ENCODE measurements at places on chromosomes 6 and 20. TPM values are rescaled to one million over a fixed set of nuclear protein-coding genes. Genes with fewer than 3 reads are reported as not detected.
A peak's percentile ranks its signal among the peaks of the same experiment; 100 is the strongest.

- H3K27ac ChIP-seq, result no peak overlapping the region
- H3K27me3 ChIP-seq, result peaks cover 18% of the 10 kb centered on the region
- no peaks in the 10 kb centered on the region for H3K4me1 ChIP-seq
- no peak for DNase-seq
- H3K4me3 ChIP-seq, result no peak overlapping the region
- H3K36me3 ChIP-seq, result no peaks in the 10 kb centered on the region
Measured at GRCh38 chr20:58584881-58585752, 66.0 kb upstream of the STX16 start.

- no peaks in the 10 kb centered on the region for H3K27me3 ChIP-seq
- no peak overlapping the region for H3K27ac ChIP-seq
- H3K36me3 ChIP-seq, result no peaks in the 10 kb centered on the region
- H3K4me3 ChIP-seq, result no peak overlapping the region
- no peak for DNase-seq
Measured at GRCh38 chr20:60652615-60653014, 599.4 kb upstream of the CDH4 start.

GRCh38 chr20:47719625-47720024 lies 65.7 kb downstream of the SULF2 start:
- H3K4me1 ChIP-seq, result peaks cover 17% of the 10 kb centered on the region
- H3K36me3 ChIP-seq, result no peaks in the 10 kb centered on the region
- no peak overlapping the region for H3K4me3 ChIP-seq
- no peaks in the 10 kb centered on the region for H3K27me3 ChIP-seq

The STX11 gene
- total RNA-seq, result not detected

DNA sequence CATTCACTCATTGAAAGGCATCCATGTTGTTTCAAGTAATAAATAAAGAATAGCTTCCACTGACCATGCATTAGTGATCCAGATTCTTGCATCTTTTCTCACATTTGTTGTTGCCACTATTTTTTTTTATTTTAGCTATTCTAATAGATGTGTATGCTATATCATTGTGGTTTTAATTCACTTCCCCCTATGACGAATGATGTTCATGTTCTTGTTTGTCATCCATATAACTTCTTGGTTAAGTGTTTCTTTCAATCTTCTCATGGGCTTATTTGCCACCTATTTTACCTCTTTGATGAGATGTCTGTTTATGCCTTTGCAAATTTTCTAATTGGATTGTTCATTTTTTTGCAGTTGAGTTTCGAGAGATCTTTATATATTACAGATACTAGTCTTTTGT lies 681.2 kb downstream of the HDGFL1 start:
- H3K27ac ChIP-seq, result no peak overlapping the region
- H3K27me3 ChIP-seq, result no peaks in the 10 kb centered on the region
- DNase-seq, result no peak
- no peaks in the 10 kb centered on the region for H3K36me3 ChIP-seq

- no peak overlapping the region for H3K27ac ChIP-seq
- peaks cover 13% of the 10 kb centered on the region for H3K4me1 ChIP-seq
- DNase-seq, result no peak
- H3K36me3 ChIP-seq, result no peaks in the 10 kb centered on the region
Measured at GRCh38 chr6:2919886-2920285, 16.8 kb upstream of the SERPINB9 start.

The DYNLT2 gene
- total RNA-seq, result not detected

DNA sequence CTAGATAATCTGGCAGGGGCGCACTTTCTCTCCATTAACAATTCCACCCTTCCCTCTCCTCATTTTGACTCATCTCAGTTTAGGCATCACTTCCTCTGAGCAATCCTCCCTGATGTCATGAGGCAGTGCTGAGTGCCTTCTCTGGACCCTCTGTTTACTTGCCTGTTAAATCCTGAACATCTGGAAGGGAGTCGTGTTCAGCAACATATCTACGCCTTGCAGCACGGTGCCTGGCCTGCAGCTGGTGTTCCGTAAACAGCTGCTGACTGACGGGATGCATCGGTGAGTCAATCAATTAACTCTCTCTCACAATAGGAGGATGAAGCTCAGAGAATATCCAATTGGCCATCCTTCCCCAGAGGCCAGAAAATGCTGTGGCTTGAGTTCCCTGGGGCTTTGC lies 613.5 kb downstream of the PTPRT start:
- H3K36me3 ChIP-seq, result no peaks in the 10 kb centered on the region
- H3K27me3 ChIP-seq, result no peaks in the 10 kb centered on the region
- no peaks in the 10 kb centered on the region for H3K4me1 ChIP-seq
- H3K4me3 ChIP-seq, result no peak overlapping the region
- DNase-seq, result no peak

DNA sequence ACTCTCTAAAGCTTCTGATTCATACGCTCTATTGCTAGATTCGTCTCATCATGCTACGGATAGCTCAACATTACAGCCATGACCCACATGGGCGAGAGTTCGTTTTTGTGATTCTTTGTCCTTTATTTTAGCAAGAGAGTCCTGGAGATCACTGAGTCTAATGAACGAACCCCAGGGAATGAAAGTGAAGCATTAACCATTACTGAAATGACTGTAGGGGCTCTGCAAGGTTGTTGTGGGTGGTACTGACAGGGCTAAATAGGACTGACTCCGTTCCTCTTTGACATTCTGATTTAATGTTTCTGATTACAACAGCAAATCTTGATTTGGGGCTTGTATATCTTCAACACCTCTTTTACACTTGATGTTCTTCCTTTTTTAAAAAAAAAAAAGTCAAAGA lies 13.7 kb upstream of the RTF2 start:
- no peak overlapping the region for H3K4me3 ChIP-seq
- no peaks in the 10 kb centered on the region for H3K27me3 ChIP-seq
- no peaks in the 10 kb centered on the region for H3K4me1 ChIP-seq

DNA sequence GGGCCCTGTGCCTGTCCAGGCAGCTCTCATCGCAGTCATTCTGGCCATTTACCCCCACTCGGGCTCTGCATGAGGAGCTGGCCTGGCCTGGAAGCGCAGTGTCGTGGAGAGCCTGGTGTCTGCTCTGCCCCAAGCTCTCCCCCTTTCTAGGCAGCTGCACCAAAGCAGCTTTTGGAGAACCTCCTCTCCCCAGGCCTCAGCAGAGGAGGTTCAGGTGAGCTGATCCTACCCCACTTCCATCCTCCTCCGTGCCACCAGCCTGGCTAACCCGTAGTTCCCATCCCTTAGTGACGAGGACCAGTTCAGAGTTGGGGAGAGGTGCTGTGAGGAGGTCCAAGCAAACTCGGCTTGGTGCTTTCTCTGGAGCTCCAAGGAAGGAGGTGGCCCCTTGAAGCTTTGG lies 30.5 kb upstream of the PHACTR3 start:
- H3K27me3 ChIP-seq, result peaks cover 81% of the 10 kb centered on the region
- peaks cover 5% of the 10 kb centered on the region for H3K4me1 ChIP-seq
- DNase-seq, result no peak
- no peak overlapping the region for H3K4me3 ChIP-seq

DNA sequence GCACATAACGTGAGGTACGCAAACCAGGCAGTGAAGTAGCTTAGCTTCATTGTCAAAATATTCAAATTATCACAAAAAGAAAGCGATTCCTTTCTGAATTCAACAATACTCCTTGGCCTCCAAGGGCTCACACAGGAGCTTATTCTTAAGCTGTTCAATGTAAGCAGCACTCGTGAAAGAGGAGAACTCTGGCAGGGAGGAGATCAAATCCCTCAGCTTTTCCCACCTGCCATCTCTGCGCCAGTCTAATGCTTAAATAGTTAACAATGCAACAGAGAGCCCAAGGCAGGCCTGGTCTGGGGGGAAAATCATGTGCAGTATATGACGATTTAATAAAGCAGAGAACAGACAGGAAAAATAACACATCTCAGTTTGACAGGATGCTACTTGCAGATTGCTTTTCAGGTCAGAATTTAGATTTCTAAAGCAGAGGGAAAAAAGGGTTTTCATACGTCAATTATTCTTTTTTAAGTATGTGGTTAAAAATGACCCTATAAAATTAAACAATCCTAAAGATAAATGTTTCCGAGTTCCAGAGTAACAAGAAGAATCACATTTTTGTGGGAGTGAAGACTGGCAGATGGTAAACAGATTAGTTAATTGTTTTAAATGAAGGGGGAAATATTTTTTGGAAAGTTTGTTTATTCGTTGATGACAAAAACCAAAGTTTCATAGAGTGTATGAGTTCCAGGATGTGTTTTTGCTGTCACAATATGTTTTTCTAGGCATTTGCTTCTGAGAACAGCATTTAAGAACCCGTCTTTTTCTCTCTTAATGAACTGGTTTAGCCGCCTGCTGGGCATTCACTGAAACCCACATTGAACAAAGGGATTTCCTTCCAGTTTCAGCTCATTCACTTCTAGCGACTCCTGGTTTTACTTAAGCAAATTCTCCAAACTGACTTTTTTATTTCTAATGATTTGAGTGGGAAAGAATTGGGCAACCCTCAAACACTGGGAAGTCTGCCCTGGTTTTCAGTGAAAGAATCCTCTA lies 45.9 kb downstream of the PLAGL1 start:
- peak; percentile 69 for DNase-seq
- peaks cover 5% of the 10 kb centered on the region for H3K4me1 ChIP-seq
- H3K27ac ChIP-seq, result no peak overlapping the region
- H3K36me3 ChIP-seq, result no peaks in the 10 kb centered on the region
- no peaks in the 10 kb centered on the region for H3K27me3 ChIP-seq

- no peaks in the 10 kb centered on the region for H3K36me3 ChIP-seq
- no peaks in the 10 kb centered on the region for H3K4me1 ChIP-seq
- no peaks in the 10 kb centered on the region for H3K27me3 ChIP-seq
- H3K27ac ChIP-seq, result no peak overlapping the region
Measured at GRCh38 chr6:89140347-89141156, 5.3 kb upstream of the PM20D2 start.

The HLA-DRB5 gene
- 0.43 TPM for total RNA-seq

The ASIP gene
- not detected for total RNA-seq

DNA sequence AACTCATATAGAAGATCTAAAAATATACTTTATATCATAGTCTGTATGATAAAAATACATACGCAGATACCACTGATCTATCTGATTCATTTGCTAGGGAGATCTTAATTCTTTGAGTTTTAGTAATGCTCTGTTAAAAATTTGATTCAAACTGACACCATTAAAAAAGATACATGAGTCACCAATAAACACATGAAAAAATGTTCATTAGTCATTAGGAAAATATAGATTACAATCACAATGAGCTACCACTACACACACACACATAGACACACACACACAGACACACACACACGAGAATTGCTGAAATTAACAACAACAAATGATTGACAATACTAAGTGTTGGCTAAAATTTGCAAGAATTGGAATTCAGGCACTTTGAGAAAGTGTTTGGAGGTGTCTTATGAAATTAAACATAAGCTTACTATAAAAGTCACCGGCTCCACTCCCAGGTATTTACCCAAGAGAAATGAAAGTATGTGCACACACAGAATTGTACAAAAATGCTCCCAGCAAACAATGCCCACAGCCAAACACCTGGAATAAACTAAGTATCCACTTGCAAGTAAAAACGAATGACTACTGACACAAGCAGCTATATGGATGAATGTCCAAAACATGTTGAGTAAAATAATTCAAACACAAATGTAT lies 117.7 kb upstream of the GGTLC1 start:
- DNase-seq, result no peak
- H3K4me3 ChIP-seq, result no peak overlapping the region
- H3K4me1 ChIP-seq, result no peaks in the 10 kb centered on the region
- no peaks in the 10 kb centered on the region for H3K27me3 ChIP-seq
- H3K36me3 ChIP-seq, result no peaks in the 10 kb centered on the region

DNA sequence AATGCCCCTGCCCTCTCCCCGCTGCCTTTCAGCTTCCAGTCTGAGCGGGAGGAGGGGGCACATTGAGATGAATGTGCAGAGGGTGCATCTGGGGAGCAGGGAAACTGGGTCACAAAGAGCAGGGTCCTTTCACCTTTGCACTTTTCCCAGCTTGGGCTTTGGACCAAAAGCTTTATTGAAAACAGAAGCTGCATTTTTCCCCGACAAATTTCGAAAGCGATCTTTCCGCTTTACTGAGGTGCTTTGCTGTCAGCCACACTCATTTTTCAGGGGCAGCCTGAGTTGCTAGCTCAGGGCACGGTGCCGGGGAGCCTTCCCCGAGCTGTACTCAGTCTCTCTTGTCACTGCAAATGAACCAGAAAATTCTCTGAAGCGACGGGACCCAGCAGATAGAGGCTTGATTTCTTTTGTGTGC lies 283.7 kb upstream of the SOX4 start:
- H3K4me1 ChIP-seq, result no peaks in the 10 kb centered on the region
- no peaks in the 10 kb centered on the region for H3K36me3 ChIP-seq
- DNase-seq, result no peak
- no peak overlapping the region for H3K27ac ChIP-seq

GRCh38 chr20:41897708-41898107 lies 279.5 kb upstream of the CHD6 start:
- H3K36me3 ChIP-seq, result no peaks in the 10 kb centered on the region
- no peak for DNase-seq
- H3K4me1 ChIP-seq, result no peaks in the 10 kb centered on the region
- H3K4me3 ChIP-seq, result no peak overlapping the region
- H3K27ac ChIP-seq, result no peak overlapping the region

DNA sequence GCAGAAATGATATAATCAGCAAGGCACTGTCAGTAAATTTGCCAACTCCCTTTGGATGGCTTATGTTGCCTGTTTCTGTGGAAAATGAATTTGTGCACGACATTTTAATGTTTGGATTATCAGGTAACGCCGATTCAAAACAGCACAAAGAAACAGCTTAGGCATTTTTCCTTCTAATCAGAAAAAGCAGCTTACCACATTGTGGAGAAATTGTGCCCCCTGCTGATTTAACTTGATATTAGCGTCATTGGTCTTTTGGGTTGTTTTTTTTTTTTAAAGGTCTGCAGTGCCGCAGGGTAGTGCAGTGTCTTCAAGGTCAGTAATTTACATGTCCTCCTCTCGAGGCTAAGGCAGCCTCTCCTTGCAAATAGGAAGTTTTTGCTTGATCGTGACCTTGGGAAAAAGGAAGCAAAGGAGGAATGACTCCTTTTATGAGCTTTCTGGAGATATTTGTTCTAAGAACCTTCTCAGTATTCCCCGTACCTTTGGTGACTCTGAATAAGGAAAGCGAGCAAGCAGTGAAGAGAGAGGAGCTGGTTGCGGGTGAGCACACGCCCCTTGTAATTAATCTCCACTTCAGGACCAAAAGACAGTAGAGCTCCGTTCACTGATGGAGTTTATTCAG lies 79.1 kb downstream of the ELOVL4 start:
- DNase-seq, result peak; percentile 91
- H3K27ac ChIP-seq, result no peak overlapping the region
- H3K27me3 ChIP-seq, result no peaks in the 10 kb centered on the region
- peaks cover 21% of the 10 kb centered on the region for H3K4me1 ChIP-seq
- H3K36me3 ChIP-seq, result no peaks in the 10 kb centered on the region
- no peak overlapping the region for H3K4me3 ChIP-seq

GRCh38 chr6:3808199-3808598 lies 41.0 kb upstream of the FAM50B start:
- no peak overlapping the region for H3K27ac ChIP-seq
- H3K4me3 ChIP-seq, result no peak overlapping the region
- H3K36me3 ChIP-seq, result no peaks in the 10 kb centered on the region

The PTCHD4 gene
- total RNA-seq, result not detected

The TAF4 gene
- 33.9 TPM for total RNA-seq

The NTSR1 gene
- not detected for total RNA-seq

GRCh38 chr6:84304881-84305280 lies 77.4 kb upstream of the CEP162 start:
- H3K36me3 ChIP-seq, result no peaks in the 10 kb centered on the region
- DNase-seq, result no peak
- no peak overlapping the region for H3K4me3 ChIP-seq
- no peaks in the 10 kb centered on the region for H3K27me3 ChIP-seq

The TRIM40 gene
- total RNA-seq, result not detected

- H3K4me1 ChIP-seq, result peaks cover 14% of the 10 kb centered on the region
- no peaks in the 10 kb centered on the region for H3K36me3 ChIP-seq
- DNase-seq, result no peak
- no peak overlapping the region for H3K27ac ChIP-seq
Measured at GRCh38 chr6:28861339-28861738, 62.4 kb downstream of the TRIM27 start.

- H3K36me3 ChIP-seq, result peaks cover 18% of the 10 kb centered on the region
- H3K4me3 ChIP-seq, result no peak overlapping the region
- no peak for DNase-seq
Measured at GRCh38 chr6:112179631-112180030, 74.7 kb downstream of the LAMA4 start.

Measured in stomach (tissue), 19 donors.